ENCODE measurements at places on chromosomes 4 and X.
A peak's percentile ranks its signal among the peaks of the same experiment; 100 is the strongest.

DNA sequence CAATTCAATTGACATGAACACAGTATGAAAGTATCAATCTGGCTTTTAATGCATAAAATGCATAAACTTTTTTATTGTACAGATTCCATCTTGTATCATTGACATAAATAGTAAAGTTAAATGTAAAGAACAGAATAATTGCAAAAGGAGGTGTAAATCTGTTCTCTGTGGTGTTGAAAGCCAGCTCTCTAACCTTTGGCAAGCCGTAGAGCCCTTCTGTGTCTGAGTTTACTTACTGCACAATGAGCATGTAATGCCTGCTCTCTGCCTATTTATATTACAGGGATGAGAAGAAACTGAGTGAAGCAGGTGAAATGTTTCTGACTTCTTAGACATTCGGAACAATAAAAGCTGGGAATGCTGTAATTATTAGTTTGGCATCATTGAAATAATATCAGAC is 389.3 kb upstream of the EPHA5 start:
- DNase-seq = no peak

DNA sequence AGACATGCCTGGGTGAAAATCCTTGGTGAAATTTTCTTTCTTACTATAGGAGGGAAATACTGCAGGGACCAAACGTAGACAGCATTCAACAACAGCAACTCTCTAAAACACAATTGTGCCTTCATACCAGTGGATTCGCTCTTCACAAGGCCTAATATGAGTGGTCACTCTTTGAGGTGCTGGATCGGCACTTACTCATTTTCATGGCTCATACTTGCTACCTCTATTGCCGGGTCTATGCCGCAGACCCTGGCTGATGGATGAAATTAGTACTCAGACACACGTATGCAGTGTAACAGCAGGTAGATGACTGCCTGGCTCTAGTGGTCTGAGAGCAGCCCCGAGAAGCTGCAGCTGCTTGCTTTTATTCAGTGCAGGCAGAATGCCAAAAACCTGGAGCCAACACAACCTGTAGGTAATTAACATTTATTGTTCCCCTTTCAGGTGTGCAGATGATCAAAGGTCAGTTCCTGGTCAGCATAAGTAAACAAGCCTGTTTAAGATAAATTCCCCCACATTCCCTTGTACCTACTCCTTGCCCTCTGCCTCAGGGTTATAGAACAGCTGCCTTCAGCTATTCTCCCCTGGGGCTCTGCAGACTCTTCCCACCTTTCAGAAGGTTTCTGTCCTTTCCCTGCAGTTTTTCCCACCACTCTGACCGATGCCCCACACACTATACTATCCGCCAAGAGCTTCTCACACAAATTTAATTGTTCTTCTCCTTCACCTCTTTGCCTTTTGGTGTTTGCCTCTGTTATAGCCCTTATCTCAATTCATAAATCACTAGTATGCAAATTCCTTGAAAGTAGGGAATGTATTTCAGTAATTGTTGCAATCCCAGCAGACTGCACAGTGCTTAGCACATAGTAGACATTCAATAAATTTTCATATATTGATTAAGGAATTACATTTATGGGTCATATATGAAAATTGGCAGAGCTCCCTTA is 210.0 kb downstream of the SPANXN3 start:
- DNase-seq = no peak

- no peak for DNase-seq
These were observed 301.9 kb upstream of the PRPS2 start for GRCh38 chrX:12489341-12489740.

- DNase-seq = no peak
These were observed 19.8 kb upstream of the CCDC149 start for GRCh38 chr4:24932515-24933225.

DNA sequence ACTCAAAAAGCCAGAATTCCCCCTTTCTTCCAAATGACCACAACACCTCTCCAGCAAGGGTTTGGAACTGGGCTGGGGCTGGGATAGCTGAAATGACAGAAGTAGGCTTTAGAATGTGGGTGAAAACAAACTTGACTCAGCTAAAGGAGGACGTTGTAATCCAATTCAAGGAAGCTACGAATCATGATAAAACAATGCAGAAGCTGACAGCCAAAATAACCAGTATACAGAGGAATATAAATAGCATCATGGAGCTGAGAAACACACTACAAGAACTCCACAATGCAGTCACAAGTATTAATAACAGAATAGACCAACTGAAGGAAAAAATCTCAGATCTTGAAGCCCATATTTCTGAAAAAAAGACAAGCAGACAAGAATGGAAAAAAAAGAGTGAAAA is 95.8 kb upstream of the TET2 start:
- no peak for DNase-seq

DNA sequence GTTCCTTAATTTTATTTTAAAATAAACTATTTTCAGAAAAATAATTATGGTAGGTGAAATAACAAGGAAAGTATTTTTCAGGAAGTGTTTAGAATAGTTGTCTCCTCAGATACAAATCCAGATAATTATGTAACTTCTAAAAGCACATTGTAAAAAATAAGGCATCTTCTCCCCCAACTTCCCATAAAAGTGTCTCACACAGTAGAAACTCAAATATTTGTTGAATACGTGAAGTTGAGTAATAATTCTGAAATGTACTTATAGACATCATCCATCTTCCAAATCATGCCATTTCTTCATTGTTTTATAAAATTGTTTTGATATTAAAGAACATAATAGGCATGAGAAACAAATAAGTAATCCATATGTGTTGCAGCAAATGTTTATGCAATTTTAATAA is 18.0 kb downstream of the SHISA3 start:
- DNase-seq = no peak

DNA sequence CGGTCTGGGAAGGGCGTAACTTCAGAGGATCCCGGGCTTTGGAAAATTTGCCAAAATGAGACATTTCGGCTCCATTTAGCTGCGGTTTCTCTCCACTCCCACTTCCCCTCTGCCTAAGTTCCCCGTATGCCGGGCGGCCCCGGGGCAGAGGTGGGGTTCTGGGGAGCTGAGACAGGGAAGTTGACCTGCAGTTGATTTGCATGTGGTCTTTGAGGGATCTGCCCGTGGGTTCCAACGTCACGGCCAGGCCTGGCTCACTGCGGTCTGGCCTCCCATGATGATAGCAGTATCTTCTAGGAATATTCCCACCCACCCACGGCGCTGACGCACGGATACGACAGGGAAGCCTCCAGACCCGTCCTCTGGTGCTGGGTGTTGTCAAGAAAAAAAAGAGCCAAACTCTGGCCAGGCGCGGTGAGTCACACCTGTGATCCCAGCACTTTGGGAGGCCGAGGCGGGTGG is 27.3 kb upstream of the CRLF2 start:
- DNase-seq = peak; percentile 72

- DNase-seq = no peak
These were observed 15.6 kb upstream of the MAGEA8 start for GRCh38 chrX:149865390-149865789.

DNA sequence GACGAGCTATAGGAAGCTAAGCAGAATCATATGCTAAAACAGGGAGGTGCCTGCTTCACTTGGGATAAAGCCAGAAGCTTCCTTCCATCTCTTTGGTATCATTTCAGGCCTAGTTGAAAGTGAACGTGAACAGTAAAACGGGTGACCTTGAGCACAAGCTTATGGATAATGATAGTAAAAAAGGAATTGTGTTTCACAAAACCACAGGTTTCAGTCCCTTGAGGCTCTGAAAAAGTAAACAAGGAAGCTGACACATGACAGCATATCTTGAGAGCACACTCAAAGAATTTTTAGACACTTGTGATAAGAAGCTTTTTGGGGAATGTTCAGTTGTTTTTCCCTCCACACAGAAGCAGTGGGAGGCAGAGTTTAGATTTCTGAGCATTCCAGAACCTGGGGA is 286.1 kb downstream of the DCHS2 start:
- no peak for DNase-seq

DNA sequence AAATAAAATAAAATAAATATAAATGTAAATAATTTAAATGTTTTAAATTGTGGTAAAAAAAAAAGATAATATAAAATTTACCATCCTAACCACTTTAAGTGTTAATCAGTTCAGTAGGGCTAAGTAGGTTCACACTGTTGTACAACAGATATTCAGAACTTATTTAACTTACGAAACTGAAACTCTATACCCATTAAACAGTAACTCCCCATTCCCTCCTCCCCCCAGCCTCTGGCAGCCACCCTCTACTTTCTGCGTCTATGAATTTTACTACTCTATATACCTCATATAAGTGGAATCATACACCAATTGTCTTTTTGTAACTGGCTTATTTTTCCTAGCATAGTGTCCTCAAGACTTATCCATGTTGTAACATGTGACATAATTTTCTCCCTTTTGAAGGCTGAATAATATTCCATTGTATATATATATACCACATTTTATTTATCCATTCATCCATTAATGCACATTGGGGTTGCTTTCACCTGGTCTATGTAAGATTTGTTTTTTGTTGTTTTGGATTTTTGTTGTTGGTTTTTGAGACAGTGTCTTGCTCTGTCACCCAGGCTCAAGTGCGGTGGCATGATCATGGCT is 32.5 kb upstream of the ELF2 start:
- no peak for DNase-seq

- DNase-seq = no peak
These were observed 855 bp downstream of the GPRASP2 start for GRCh38 chrX:102712981-102713625.

DNA sequence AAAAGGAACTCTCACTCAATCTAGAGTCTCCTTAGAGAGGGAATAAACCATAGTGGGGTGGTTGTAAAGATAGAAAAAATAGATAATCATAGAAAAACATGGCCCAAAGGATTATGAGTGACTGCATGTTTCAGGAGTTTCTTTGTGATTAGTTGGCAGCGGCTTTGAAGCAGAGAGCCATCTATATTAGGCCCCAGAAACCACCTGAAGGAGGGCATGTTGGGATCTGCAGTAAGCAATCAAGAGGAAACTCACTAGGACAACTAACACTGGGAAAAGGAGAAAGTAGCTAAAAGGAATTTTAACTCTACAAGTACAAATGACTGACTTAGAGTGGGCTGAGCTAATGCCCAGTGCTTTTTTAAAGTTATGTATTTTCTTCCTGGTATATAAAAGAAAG is 269.2 kb upstream of the NRK start:
- no peak for DNase-seq

- no peak for DNase-seq
These were observed 14.6 kb downstream of the PHF8 start for GRCh38 chrX:54029529-54030143.

DNA sequence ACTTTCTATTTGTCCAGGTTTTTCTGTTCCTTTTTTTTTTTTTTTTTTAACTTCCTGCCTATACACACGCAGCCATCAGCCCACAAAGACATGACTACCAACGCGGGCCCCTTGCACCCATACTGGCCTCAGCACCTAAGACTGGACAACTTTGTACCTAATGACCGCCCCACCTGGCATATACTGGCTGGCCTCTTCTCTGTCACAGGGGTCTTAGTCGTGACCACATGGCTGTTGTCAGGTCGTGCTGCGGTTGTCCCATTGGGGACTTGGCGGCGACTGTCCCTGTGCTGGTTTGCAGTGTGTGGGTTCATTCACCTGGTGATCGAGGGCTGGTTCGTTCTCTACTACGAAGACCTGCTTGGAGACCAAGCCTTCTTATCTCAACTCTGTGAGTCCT is 2.1 kb downstream of the EBP start:
- DNase-seq = no peak

- DNase-seq = no peak
These were observed 170.3 kb downstream of the MOSPD2 start for GRCh38 chrX:15043538-15043937.

- no peak for DNase-seq
These were observed 51.4 kb downstream of the ABLIM2 start for GRCh38 chr4:8107146-8107657.

DNA sequence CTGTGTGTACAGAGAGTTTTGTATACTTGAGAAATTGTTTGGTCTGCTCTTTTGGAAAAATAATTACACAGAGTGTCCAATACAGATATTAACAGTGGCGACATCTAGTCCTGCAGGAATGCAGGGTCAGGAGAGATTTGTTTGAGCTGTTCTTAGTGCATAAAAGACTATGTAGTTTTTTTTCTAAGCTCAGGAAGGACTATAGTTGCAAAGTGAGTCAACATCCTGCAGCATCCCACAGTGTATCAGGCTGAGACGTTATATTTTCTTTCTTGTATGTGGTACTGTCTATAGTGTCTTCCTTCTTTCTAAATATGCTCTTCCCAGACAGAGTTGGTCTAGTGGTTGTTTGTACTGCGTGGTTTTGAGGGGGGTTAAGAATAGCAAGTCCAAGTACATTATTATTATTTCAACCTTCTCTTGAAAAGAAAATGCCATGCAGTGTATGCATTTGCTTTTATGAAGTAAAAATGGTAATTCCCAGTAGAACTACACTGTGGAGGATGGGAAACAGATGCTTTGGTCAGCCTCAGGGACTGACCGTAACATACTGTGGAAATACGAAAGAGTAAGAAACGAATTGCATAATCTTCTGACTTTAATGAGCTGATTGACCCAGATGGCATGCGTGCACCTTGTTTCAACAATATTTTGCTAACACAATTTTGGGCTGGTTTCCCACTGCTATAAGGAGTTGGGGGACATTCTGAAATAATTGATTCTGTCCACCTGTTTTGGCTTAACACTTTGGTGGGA is 67.4 kb downstream of the DMP1 start:
- no peak for DNase-seq

DNA sequence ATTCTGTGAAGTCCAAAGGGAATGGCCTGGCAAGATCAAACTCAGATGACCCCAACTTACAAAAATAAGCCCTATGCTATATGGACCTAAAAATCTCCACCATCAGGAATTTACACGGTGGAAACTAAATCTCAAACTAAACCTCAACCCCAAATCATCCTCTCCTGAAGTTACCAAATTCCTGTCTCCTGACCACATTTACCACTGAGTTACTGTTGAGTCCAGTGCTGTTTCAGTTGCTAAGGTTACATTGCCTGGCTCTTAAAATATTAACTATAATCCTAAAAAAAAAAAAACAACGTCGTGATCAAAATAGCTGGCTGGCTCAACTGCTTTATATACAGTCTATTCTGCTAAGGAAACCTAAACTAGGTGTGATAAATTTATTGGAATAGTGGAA is 315.2 kb upstream of the SLIT2 start:
- no peak for DNase-seq

DNA sequence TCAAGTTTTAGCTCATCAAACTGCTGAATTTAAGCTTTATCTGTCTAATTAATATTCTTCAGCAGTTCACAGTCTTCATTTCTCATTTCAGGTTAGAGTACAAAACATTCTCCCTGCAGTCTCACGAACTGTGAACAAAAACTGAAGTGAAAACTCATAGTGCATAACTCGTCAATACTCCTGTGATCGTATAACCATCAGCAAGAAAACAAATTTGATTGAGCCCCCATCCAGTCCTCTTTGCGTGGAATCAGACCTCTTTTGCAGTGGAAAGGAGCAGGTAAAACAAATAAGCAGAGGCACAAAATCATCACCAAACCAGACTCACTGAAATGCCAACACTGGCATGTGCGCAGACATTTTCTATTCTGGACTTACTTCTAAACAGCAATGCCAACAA is 12.7 kb downstream of the ADAM29 start:
- DNase-seq = no peak

GRCh38 chr4:22435652-22436051 is 80.2 kb downstream of the ADGRA3 start:
- no peak for DNase-seq

- DNase-seq = no peak
These were observed 118.0 kb downstream of the MANBA start for GRCh38 chr4:102642631-102643298.

GRCh38 chr4:1241936-1242505 is 6.9 kb downstream of the CTBP1 start:
- peak; percentile 26 for DNase-seq
